ENCODE measurements at places on chromosomes 12 and 14.

- no peak for DNase-seq
These were observed 43.1 kb upstream of the GPHB5 start for GRCh38 chr14:63361790-63362189.

DNA sequence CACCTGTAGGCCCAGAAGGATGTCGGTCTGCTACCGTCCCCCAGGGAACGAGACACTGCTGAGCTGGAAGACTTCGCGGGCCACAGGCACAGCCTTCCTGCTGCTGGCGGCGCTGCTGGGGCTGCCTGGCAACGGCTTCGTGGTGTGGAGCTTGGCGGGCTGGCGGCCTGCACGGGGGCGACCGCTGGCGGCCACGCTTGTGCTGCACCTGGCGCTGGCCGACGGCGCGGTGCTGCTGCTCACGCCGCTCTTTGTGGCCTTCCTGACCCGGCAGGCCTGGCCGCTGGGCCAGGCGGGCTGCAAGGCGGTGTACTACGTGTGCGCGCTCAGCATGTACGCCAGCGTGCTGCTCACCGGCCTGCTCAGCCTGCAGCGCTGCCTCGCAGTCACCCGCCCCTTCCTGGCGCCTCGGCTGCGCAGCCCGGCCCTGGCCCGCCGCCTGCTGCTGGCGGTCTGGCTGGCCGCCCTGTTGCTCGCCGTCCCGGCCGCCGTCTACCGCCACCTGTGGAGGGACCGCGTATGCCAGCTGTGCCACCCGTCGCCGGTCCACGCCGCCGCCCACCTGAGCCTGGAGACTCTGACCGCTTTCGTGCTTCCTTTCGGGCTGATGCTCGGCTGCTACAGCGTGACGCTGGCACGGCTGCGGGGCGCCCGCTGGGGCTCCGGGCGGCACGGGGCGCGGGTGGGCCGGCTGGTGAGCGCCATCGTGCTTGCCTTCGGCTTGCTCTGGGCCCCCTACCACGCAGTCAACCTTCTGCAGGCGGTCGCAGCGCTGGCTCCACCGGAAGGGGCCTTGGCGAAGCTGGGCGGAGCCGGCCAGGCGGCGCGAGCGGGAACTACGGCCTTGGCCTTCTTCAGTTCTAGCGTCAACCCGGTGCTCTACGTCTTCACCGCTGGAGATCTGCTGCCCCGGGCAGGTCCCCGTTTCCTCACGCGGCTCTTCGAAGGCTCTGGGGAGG, at the start of gene LTB4R:
LTB4R (plus strand) TSS at position 857 of the 959 bp plus-strand sequence. CDS start 4,150 bp downstream, outside the sequence.
- DNase-seq = peak; percentile 75

GRCh38 chr12:3335078-3335487, 155.9 kb upstream of the PRMT8 start:
- DNase-seq = no peak

DNA sequence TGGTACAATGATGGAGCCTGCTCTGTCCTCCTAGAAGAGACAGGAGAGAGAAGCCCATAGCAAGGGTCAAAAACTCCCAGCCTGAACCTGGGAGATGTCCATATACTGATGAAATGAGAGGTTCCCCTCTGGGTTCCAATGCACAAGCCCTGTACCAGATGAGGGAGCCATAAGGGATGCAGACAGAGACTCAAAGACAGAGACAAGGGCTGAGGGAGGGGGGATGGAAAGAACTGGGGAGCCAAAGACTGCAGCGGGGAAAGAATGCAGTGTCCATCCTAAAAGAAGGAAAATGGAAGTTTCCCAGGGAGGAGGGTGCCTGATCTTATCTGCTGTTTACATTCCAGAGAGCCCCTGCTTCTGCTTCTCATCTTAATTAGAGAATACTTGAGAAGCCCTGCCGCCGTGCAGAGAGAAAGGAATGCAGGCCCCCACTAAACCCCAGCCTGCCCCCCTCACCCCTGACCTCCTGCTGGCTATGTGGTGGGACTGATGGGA, 27.7 kb downstream of the KRT18 start:
- DNase-seq = no peak

- DNase-seq = no peak
These were observed 334.7 kb downstream of the BMP4 start for GRCh38 chr14:53621921-53622320.

DNA sequence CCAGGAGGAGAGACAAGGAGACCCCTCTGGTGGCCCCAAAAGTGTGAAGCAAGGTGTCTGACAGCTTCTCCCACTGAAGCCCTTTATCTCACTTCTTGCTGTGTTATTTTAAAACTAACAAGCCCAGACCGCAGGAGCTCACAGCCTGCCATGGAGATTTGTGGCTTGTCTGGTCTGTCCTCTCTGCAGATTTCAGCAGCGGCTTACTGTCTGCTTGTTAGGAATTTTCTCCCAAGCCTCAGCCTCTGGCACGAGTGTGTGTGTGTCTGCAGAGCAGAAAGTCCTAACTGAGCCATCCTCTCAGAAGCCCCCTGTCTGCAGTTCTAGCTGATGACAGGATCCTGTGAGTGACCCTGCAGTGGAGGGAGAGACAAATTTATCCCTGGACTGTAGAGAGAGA, 87.9 kb upstream of the HSPB8 start:
- DNase-seq = no peak

DNA sequence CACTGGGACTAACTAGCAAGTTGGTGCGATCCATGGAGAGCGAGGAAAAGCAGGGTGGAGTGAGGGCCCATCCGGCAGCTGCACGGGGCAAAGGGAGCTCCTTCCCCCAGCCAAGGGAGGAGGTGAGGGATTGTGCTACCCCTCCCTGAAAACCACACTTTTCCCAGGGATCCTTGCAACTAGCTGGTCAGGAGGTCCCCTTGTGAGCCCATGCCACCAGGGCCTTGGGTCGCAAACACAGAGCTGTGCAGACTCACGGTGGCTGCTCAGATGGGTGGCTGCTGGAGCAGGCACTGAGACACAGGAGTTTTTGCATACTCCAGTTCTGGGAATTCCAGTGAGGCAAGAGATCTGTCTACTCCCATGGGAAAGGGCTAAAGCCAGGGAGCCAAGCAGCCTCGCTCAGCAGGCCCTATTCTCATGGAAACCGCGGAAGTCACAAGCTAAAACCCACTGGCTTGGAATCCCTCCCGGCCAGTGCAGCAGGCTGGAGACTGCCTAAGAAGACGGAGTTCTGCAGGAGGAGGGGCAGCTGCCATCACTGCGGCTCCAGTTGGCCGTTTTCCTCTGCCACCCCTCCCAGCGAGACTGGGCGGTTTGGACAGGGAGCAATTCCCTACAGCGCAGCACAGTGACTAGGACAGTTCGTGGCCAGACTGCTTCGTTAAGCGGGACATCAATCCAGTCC, 10.9 kb upstream of the ZNF705A start:
- DNase-seq = no peak

GRCh38 chr12:108814462-108815211, 42.7 kb downstream of the SSH1 start:
- no peak for DNase-seq

DNA sequence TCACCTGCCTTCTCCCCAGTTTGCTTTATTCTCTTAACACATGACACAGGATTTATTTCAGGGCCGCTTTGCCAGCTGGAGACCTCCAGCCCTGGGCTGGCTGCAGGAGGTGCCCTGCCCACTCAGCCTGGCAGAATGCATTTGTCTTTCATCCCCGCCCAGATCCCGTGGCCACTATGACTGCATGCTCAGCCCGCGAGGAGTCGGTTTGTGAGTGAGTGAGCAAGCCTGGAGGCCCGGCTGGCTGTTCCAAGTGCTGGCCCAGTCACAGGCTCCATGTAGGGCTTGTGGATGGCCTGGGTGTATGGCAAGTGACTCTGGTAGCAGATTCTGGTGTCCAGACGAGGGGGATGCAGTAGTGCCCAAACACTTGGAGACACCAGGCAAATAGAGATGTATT, 2.1 kb downstream of the TDP1 start:
- DNase-seq = no peak

- no peak for DNase-seq
These were observed 63.4 kb upstream of the FUT8 start for GRCh38 chr14:65349100-65349499.

- DNase-seq = no peak
These were observed 47.7 kb upstream of the RMST start for GRCh38 chr12:97414855-97415254.

GRCh38 chr12:2064071-2064507, 11.3 kb downstream of the CACNA1C start:
- peak; percentile 23 for DNase-seq

GRCh38 chr14:68616221-68616902, 176.5 kb downstream of the ZFP36L1 start:
- no peak for DNase-seq

- DNase-seq = no peak
These were observed 77.4 kb upstream of the TMPO start for GRCh38 chr12:98437806-98438595.

DNA sequence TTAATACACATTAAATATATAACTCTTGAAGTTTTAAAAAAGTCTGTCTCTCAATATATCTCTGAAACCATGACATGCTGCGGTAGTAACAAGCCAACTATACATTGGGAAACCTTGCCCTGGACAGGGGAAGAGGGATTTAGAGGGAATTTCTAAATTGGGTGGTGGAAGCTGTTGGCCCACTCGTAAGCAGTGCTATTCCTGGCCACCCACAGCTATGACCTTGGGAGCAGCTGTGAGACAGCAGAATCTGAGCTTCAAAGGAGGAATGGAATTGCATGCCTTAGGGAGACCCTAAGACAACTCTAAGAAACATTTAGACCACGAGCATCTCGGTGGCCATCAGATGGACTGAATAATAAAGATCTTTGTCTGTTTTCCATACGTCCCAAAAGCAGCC, 15.8 kb upstream of the GCH1 start:
- no peak for DNase-seq
